Mesendoderm (in vitro differentiated cells): ENCODE measurements at places on chromosomes 16 and 17.

GRCh38 chr16:85176541-85177447, 64.5 kb upstream of the CIBAR2 start:
- no peak for DNase-seq

- DNase-seq, result no peak
These were observed 33.2 kb downstream of the CYB5D2 start for GRCh38 chr17:4175921-4176807.

- DNase-seq, result no peak
These were observed 19.4 kb downstream of the PRDM7 start for GRCh38 chr16:90057738-90058173.

GRCh38 chr16:12289175-12290063, 312.9 kb downstream of the SNX29 start:
- no peak for DNase-seq

GRCh38 chr16:62821824-62822223, 785.6 kb upstream of the CDH8 start:
- DNase-seq, result no peak

DNA sequence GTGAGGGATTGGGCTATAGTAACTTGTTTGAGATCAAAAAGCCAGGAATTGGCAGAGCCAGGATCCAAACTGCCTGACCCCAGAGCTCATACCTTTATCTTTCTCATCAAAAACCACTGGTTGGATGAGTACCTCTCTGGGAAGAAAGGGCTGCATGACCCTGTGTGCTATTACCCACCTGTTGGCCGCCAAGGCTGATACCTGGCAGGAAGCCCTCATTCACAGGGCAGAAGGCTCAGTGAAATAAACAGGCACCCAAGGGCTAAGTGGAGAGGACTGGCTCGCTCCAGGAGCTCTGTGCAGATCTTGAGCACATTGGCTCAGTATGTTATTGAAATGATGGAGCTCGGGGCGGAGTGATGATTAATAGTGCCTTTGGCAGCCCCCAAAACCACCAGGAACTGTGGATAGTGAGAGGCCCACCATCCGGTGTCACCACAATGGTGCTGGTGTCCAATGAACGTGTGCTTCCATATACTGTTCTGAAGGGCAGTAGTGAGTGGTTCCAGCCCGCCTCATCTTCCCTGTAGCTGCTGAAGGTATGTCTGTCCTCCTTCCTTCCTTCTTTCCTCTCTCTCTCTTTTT, 197.6 kb downstream of the MSI2 start:
- DNase-seq, result no peak

GRCh38 chr17:44898768-44899073, 524 bp downstream of the EFTUD2 start:
- DNase-seq, result no peak

DNA sequence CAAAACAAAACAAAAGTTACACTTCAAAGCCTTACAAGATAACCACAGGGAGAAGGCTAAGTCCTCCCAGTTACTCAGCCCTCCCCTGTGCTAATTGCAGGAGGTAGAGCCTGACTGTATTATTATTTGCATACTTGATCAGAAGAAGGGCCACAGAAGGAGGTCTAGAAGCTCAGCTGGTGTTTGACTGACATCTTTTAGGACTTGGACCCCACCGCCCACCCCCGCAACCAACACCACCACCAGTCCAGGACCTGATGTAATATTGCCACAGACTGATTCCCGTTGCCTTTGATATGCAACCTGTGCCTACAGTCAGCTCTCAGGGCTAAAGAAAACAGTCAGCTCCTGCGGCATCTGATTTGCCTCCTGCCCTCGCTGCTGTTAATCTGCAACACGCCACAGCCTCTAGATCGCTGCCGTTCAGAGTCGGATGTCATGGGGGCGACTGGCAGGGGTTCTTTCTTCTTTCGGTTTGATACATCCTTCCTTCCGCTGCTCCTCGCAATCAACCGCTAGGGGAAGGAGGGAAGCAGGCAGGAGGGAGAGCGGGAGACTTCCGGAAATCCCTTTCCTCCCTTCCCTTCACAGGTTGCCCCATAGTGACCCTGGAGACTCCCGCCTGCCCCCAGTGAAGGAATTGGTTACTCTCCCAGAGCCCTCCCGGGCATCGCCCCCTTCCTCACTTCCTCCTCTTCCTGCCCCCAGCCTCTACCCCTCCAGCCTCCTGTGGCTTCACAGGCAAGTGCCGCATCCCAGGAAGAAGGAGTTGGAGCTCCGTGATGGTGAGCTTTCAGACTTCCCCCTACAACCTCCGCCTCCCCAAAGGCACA, 90.5 kb upstream of the SOX9 start:
- peak; percentile 97 for DNase-seq

DNA sequence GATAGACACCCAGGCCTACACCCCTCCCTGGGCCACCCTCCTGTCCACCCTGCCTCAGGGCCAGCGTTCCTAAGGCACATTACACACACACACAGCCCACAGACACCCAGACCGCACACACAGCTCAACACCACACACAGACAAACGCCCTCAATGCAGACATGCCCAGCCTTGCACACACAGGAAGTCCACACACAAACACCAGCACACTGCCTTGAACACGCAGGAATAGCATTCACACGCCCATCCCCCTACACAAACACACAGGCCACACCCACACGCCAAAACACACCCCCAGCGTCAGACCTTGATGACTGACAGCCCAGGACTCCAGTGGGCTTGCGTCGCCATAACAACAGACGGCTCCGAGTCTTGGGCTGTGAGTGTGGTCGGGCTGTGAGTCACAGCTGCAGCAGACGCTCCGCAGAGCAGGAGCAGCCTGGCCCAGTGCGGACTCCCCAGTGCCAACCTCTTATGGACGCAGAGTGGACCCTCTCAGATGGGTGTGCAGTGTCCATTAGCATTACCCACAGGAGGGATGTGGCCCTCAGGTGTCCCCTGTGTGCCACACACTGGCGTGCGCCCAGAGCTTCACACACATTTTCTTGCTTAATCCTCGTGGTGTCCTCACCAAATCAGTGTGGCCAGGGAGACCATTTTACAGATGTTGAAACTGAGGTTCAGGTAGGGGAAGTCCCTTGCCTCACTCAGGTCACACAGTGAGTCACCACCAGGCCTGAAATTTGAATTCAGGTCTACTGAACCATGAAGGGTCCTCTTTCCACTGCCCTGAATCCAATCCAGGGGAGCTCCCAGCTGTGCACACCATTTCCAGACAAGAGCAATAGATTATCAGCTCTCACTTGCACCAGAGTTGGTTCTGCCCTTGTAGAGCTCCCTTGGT, 17.8 kb upstream of the RAI1 start:
- peak; percentile 98 for DNase-seq
